ENCODE measurements at places on chromosomes 7 and 10.

DNA sequence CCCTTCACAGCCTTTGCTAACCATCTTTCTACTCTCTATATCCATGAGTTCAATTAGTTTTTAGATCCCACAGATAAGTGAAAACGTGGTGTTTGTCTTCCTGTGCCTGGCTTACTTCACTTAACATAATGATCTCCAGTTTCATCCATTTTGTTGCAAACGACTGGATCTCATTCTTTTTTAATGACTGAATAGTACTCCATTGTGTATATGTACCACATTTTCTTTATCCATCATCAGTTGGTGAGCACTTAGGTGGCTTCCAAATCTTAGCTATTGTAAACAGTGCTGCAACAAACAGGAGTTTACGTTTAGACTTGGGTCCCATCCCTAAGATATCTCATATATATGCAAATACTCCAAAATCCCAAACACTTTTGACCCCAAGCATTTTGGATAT, 9.1 kb downstream of the CDC123 start:
- no peak for DNase-seq

DNA sequence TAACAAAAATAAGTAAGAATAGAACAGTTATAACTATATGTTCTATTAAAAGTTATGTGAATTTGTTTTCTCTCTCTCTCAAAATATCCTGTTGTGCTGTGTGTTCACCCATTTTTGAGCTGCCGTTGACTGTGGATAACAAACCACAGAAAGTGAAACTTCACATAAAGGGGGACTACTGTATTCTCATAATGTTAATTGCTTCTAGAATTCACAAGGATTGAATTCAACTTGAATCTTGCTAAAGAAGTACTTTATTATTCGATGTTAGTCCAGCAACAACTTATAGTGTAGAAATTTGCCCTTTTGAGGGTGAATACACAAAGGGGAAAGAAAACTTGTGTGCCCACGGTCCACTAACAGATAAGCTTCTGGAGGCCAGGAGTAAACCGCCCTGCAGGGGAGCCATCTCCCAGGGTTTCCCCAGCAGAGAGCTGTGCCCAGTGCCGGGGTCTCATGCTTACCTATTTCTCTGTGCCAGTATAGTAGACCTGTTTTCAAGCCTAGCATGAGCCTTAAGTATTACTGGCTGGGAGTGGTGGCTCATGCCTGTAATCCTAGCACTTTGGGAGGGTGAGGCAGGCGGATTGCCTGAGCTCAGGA, 87.1 kb downstream of the KAT6B start:
- DNase-seq = no peak

GRCh38 chr7:42479452-42479815, 242.4 kb upstream of the GLI3 start:
- DNase-seq = no peak

GRCh38 chr7:120412139-120413050, 139.4 kb downstream of the KCND2 start:
- DNase-seq = no peak

DNA sequence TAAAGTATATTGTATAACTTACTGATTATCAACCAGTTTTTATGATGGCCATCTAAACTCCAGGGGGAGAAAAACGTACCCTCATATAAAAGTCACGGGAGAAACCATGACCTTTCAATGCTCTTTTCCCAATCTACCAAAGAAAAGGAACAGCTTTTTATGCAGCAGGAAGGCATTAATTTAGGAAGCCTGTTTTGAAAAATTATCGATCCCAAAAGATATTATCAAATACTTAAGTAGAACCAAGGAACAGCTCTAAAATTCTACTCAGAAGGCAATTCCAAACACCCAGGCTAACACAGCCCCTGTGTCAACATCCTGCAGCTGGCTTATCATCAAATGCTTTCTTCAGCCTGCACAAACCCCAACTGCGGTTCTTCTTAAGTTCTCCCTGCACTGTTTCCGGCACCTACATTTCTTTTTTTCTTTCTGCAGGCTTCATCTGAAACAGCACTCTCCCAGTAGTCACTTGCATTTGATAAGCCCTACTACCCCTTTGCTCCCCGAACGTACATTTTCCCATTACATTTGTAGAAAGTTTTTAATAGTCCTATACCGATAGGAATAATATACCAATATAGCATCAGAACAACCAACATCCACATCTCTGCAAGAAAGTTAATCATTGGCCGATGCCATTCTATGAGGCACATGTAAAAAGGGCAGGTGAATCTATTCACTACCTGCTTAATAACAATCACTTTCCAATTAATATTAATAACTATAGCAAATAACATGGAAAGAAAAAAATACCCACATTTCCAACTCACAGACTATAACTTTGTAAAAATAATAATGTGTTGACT, 47.9 kb downstream of the PIP4K2A start:
- no peak for DNase-seq

GRCh38 chr10:83760142-83760541, 379.2 kb upstream of the GHITM start:
- no peak for DNase-seq

DNA sequence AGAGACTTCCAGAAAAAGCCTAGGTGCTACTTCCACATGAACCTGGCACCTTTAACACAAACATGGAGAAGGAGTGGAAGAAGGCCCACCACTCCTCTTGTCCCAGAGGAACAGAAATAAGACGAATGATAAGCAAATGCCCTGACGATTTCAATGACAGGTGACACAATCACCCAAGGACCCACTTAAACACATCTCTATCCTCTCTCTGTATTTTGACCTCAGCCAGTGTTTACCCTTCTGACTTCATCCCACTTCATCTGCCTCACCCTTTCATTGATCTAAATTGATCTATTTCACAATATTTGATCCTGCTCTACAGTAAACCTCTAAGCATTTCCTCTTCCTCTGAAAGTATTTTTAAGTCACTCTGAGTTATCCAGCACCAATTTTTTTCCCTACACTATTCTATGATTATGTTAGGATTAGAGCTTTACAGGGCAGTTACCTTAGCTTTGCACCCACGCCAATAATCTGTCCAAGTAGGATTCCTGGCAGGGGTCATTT, 9.1 kb downstream of the GOT1 start:
- no peak for DNase-seq

GRCh38 chr10:78205457-78206016, 171.9 kb downstream of the RPS24 start:
- DNase-seq = no peak

- no peak for DNase-seq
Observed at GRCh38 chr10:28564905-28565304, 32.0 kb downstream of the WAC start.

DNA sequence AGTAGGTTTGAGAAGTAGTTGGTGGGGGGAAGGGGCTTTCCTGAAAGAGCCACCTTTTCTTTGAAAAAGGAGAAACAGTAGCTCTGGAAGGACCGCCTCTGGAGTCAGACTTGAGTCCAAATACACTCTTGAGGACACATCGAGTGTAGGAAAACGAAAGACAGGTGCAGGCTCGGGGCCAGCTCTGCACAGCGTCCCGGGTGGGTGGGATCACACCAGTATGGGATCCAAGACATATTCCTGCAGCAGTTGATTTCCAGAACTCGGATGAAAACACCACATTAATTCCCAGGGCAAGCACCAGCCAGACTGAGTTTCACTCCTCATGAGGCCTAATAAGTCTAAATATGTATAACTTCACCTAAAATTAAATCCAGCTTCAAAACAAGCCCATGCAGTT, 61.4 kb downstream of the ASB13 start:
- DNase-seq = no peak

DNA sequence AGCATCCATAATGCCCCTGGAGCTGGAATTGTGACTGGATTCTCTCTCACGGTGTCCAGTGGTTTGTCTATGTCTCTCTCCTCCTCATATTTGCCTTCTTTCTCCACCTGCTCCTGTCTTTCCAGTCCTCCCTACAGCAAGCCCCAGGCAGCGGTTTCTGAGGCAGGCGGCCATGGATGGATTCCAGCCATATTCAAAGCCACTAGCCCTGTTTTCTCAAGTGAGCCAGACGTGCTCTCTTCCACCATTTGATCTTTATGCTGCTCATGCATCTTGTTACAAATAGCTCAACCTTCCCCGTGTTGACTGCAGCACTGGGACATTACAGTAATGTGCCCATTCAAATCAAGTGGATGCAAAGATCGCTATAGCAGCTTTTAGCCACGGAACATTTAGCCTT, 387.2 kb upstream of the PODXL start:
- no peak for DNase-seq

DNA sequence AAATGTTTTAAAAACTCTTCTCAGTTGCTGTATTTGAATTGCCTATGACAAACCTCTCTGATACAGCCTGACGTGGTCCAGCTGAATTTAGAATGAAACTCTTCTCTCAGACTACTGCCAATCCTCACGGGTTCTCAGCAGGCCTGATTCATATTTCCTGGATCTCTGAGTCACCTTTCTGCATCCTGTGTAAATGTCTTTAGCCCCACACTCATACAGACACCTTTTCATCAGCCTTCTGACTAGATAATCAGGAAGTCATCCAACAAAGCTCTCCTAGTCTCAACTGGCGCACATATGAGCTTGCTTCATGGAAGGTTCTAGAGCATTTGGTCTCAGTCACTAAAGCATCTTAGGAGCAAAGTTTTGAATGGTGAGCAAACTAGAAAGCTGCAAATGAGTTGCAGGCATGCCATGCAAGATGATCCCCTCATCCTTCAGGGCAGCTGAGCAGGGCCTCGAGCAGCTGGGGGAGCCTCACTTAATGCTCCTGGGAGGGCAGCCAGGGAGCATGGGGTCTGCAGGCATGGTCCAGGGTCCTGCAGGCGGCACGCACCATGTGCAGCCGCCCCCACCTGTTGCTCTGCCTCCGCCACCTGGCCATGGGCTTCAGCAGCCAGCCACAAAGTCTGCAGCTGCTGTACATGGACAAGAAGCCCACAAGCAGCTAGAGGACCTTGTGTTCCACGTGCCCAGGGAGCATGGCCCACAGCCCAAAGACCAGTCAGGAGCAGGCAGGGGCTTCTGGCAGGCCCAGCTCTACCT, 182.8 kb downstream of the ARHGAP12 start:
- DNase-seq = no peak

DNA sequence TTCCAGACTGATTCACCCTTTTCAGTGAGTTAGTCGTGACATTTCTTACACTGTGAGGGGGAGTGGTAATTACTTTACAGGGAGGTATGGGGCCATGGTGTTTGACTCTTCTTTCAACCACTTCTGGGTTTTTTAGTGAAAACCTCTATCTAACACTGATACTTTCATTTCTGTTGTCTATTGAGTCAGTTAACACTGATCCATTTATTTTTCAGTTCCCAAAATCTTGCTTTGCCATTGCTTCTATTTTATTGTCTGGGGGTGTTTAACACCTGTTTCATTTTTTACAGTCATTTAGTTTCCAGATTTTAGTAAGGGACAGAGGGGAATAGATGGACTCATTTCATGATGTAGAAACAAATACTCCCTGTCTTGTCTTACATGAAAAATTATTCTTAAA, 61.5 kb downstream of the HELLS start:
- DNase-seq = no peak

DNA sequence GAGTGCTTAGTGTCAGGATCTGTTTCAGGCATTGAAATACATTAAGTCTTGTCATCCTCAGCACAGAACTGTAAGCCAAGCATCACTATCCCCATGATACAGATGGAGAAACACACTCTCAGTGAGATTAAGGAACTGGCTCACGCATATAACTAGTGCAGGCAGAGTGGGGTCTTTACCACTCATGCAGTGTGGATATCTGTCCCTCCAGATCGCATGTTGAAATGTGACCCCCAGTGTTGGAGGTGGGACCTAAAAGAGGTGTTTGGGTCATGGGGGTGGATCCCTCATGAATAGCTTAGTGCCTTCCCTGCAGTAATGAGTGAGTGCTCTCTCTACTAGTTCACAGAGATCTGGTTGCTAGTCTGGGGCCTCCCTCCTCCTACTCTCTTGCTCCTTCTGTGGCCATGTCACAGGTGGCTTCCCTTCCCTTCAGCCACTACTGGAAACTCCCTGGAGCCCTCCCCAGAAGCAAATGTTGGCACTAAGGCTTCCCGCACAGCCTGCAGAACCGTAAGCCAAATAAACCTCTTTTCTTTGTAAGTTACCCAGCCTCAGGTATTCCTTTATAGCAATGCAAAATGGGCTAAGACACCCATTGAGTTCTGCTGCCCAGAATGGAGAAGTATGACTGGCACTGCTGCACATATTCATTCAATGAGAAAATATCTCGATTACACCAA, 31.8 kb upstream of the MSMB start:
- no peak for DNase-seq

- no peak for DNase-seq
Observed at GRCh38 chr7:98872328-98872924, 2.6 kb upstream of the TMEM130 start.

- no peak for DNase-seq
Observed at GRCh38 chr7:21747806-21748205, 197.9 kb downstream of the CDCA7L start.

DNA sequence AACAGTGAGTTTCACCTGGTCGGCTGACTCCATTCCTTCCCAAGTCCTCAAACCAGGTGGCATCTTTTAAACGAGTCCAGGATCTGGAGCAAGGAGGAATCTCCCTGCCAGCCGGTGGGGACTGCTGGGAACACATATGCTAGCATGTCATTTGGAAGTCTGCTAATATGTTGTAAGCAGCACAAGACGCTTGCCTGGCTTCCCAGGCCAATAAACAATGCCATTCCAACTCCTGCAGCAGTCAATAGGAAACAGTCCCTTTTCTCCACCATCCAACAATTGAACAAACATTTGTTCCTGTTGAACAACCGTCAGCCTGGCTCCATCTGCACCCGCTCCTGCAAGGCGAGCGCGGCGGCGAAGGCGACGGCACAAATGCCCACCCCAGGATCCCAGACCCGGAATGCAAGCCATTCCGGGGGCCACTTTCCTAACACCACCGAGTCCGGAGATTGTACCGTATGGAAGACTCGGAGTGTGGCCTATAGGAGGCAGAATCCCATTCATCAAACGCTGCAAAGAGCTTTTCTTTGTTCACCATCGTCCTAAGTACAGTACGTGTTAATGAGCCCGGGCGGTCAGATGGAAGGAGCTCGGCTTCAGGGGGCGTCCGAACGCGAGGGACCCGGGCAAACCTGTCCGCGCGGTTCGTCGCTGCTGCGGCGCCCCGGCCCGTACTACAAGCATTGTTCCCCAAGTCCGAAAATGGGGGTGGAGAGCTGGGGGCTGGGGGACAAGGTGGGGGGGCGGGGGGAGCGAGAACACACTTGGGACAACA, 1.6 kb downstream of the FAM53B start:
- DNase-seq = peak; percentile 74

DNA sequence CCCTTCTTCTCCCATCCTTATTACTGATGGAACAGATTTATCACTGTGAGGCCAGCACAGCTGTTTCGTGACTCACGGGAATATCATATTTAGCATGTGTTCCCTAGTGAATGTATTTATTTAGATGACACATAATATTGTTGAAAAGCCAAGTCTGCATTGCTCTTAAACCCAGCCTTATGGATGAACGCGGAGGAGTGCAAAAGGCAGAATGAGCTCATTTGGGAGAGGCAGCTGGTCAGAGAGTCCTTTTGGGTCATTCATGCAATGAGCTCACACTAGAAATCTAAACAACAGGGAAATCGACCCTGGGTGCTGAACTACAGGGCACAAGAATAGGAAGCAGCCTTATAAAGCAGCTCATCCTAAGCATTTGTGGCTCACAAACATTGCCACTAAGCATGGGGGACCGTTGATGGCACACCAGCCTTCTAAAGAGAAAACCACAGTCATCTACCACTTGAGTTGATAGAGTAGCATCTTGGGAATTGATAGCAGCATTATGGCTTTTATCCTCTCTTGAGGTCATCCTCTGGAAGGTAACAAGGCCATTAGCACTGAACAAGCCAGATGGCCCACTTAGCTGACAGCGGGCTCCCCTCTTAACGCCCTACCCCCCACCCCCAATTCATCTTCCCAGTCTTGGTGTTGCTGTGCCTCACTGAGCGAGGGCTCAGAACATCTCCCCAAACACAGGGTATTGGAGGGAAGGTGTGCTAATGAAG, 32.9 kb upstream of the SDK1 start:
- no peak for DNase-seq

GRCh38 chr7:25007668-25008067, 27.7 kb upstream of the OSBPL3 start:
- no peak for DNase-seq
